A549 treated with GW870086 at 1 μM for 4 hours (cell line): ENCODE measurements at places on chromosomes 3 and 15. TPM values are rescaled to one million over a fixed set of nuclear protein-coding genes. Genes with fewer than 3 reads are reported as not detected.

Gene ANKDD1A
- 1.5 to 1.9 TPM (median 1.7 TPM) in 5 replicates for total RNA-seq

Gene PRTG
- 8.4 to 11.6 TPM (median 10.3 TPM) in 5 replicates for total RNA-seq

Gene ACOX2
- total RNA-seq, result 6.9 to 11.0 TPM (median 9.1 TPM) in 5 replicates

Gene TAGLN3
- not detected in 5 replicates for total RNA-seq

Gene MCTP2
- not detected in 5 replicates for total RNA-seq

Gene FBXW12
- not detected in 5 replicates for total RNA-seq

Gene DZIP1L
- total RNA-seq, result 6.6 to 11.3 TPM (median 10.4 TPM) in 5 replicates

Gene PLAAT1
- not detected in 5 replicates for total RNA-seq

Gene GBE1
- total RNA-seq, result 22.2 to 28.5 TPM (median 27.1 TPM) in 5 replicates

Gene TRH
- not detected in 5 replicates for total RNA-seq

Gene FOXL2NB
- total RNA-seq, result 0.69 to 1.4 TPM (median 1.2 TPM) in 5 replicates

Gene MFGE8
- 278 to 333 TPM (median 297 TPM) in 5 replicates for total RNA-seq

Gene GOLGA6D
- 0.05 to 0.09 TPM in 2 of 5 replicates, not detected in the others for total RNA-seq

Gene KIF23
- total RNA-seq, result 70.2 to 83.9 TPM (median 78.2 TPM) in 5 replicates

Gene EIF2A
- 61.7 to 92.4 TPM (median 71.0 TPM) in 5 replicates for total RNA-seq

Gene STRA6
- total RNA-seq, result 63.1 to 94.6 TPM (median 85.2 TPM) in 5 replicates

Gene PLOD2
- 76.2 to 120 TPM (median 111 TPM) in 5 replicates for total RNA-seq

Gene PTH1R
- total RNA-seq, result 0.59 to 1.1 TPM (median 0.94 TPM) in 5 replicates

Gene DPP8
- 17.4 to 30.0 TPM (median 27.5 TPM) in 5 replicates for total RNA-seq

Gene TERC
- not detected in 5 replicates for total RNA-seq

Gene DHX30
- 38.6 to 47.3 TPM (median 43.7 TPM) in 5 replicates for total RNA-seq

Gene STRIT1
- not detected in 5 replicates for total RNA-seq

Gene TMEM207
- total RNA-seq, result not detected in 5 replicates

Gene EPHA3
- not detected in 5 replicates for total RNA-seq

Gene B2M
- 414 to 543 TPM (median 447 TPM) in 5 replicates for total RNA-seq

Gene TSPAN3
- total RNA-seq, result 351 to 471 TPM (median 441 TPM) in 5 replicates

Gene QTRT2
- 20.6 to 26.3 TPM (median 24.7 TPM) in 5 replicates for total RNA-seq

Gene CYP1A2
- total RNA-seq, result 0.05 TPM in 1 of 5 replicates, not detected in the others

Gene ATP13A4
- not detected in 5 replicates for total RNA-seq

Gene TNFAIP8L3
- 21.4 to 29.1 TPM (median 25.5 TPM) in 5 replicates for total RNA-seq

Gene SFMBT1
- 6.6 to 8.7 TPM (median 8.4 TPM) in 5 replicates for total RNA-seq

Gene TGM4
- total RNA-seq, result 0.10 to 0.20 TPM (median 0.17 TPM) in 5 replicates

Gene SQOR
- 102 to 107 TPM (median 104 TPM) in 5 replicates for total RNA-seq

Gene SNRPN
- total RNA-seq, result 95.5 to 100.0 TPM (median 96.7 TPM) in 5 replicates

Gene C3orf49
- not detected in 5 replicates for total RNA-seq

Gene INKA1
- 1.1 to 2.3 TPM (median 1.9 TPM) in 5 replicates for total RNA-seq

Gene LPP
- total RNA-seq, result 5.8 to 11.7 TPM (median 8.4 TPM) in 5 replicates

Gene PYGO1
- 5.6 to 8.5 TPM (median 7.0 TPM) in 5 replicates for total RNA-seq

Gene FGF12
- total RNA-seq, result 0.46 to 0.71 TPM (median 0.65 TPM) in 5 replicates

Gene ALPK3
- total RNA-seq, result 0.03 to 0.48 TPM (median 0.32 TPM) in 5 replicates

Gene MAN2A2
- 21.5 to 31.1 TPM (median 29.2 TPM) in 5 replicates for total RNA-seq

Gene ACAD9
- 23.0 to 25.9 TPM (median 23.7 TPM) in 5 replicates for total RNA-seq
